ENCODE measurements at places on chromosomes 7 and 10.
A peak's percentile ranks its signal among the peaks of the same experiment; 100 is the strongest.

GRCh38 chr7:1617957-1618356 lies 48.1 kb upstream of the PSMG3 start:
- no peak for DNase-seq

GRCh38 chr10:63042256-63042655 lies 90.9 kb upstream of the NRBF2 start:
- no peak for DNase-seq

- no peak for DNase-seq
Measured at GRCh38 chr7:155840909-155841308, 28.6 kb upstream of the SHH start.

DNA sequence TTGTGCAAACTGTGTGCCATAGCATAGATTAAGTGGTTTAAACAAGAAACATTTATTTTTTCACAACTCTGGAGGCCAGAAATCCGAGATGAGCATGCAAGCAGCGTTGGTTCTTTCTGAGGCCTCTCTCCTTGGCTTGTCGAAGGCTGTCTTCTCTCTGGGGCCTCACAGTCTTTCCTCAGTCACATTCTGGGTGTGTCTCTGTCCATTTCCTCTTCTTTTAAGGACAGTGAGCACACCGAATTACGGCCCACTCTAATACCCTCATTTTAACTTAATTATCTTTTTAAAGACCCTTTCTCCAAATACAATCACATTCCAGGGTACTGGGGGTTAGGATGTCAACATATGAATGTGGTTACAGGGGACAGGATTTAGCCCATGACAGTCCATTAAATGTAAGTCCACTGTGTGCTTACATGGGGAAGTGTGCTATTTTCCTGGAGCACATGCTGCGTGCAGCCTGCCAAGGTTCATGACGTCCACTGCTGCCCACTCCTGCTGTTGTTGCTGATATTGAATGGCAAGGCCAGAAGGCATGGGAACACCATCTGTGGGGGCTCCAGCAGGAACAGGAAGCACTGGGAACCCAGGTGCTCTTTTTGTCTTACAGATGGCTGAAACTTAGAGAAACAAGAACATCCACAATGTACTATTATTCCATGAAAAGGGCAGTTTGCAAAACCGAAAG lies 365.5 kb downstream of the GALNT17 start:
- DNase-seq = no peak

- no peak for DNase-seq
Measured at GRCh38 chr10:48993627-48994026, 54.0 kb upstream of the LRRC18 start.

DNA sequence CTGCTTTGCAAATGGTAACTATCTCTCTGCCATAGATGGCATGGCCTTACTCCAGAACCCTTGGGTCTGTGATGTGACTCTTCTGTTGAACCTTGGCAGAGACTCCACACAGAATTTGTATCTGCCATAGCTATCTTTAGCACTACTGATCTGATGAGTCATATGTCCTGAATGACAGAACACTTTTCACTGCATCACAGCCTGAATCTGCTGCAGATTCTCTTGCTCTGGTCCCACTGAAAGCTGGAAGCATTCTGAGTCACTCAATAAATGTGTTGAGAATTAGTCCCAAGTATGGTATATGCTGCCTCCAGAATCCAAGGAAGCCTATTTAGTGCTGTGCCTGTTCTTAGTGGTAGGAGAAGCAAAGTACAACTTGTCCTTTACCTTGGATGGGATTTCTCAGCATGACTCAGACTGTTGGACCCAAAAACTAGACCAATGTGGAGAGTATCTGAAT lies 39.5 kb upstream of the ANKRD1 start:
- DNase-seq = no peak

DNA sequence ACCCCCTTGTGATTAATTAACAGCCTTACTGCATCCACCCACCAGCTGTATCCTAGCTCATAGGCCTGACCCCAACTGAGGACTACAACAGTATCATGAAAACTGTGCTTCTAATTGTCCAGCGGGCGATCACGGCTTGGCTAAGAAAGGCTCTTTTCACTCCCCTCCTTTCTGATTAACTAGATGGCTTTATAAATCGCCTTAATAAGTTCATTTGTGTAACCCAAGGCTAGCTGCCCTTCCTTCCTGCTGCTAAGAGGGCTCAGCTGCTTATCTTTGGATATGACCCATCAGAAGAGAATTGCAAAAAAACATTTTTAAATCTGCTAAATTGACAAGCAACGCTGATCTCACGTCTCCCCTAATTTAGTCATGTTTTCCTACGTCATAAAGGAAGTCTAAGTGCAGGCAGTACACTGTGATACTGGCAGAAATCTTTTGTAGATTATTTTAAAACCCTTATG lies 163.0 kb upstream of the LAMB4 start:
- peak; percentile 84 for DNase-seq

GRCh38 chr7:861222-861621 lies 15.1 kb upstream of the GET4 start:
- DNase-seq = no peak

DNA sequence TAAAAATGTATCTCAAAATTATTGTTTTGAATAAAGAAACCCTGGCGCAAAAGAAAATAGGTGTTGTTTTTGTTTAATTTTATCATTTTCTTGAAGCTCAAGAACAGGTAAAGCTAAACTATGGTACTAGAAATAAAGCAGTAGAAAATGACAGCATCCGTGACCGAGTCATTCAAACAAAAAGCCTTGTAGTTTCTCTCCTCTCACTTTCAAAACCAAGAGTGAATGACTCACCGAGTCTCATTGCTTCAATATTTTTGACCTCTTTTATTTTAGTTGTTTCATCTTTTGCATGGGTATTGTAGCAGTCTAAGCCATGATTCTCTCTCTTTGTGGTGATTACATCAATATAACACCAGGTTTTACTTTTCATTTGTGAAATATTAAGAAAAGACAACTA lies 396.5 kb downstream of the POM121L12 start:
- no peak for DNase-seq

- DNase-seq = peak; percentile 85
Measured at GRCh38 chr10:60957667-60958221, 13.8 kb upstream of the RHOBTB1 start.

- DNase-seq = no peak
Measured at GRCh38 chr7:121562259-121562658, 166.2 kb upstream of the FAM3C start.

- DNase-seq = no peak
Measured at GRCh38 chr7:144830811-144831210, 5.0 kb downstream of the TPK1 start.

DNA sequence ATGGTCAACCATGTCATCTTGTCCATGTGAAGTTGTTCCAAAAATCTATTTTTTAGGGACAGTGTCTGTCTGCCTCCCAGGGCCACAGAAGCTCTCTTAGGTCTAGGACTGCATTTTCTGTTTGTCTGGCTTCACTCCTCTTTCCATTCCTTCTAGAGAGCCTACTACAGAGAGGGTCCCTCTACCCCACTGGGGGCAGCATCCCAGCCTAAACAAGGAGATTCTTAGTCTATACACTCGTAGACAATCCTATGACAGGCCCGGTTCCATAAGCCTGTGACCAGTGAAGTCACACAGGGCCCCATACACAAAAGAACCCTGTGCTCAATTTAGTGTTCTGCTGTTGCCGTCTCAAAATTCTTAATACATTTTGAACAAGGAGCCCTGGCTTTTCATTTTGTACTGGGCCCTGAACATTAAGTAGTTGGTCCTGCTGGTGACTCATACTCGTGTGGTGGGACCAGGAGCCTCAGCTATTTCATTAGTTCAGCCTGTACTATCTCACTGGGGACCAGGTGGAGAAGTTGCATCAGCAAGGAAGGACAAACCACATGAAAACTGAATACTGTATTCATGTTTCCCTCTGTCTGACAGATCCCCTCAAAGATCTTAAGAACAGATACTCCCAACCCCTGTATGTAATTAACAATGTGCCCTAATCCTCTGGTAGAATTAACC lies 23.5 kb upstream of the FAM180A start:
- DNase-seq = peak; percentile 37

- DNase-seq = no peak
Measured at GRCh38 chr10:49500412-49500811, 38.5 kb downstream of the ERCC6 start.

DNA sequence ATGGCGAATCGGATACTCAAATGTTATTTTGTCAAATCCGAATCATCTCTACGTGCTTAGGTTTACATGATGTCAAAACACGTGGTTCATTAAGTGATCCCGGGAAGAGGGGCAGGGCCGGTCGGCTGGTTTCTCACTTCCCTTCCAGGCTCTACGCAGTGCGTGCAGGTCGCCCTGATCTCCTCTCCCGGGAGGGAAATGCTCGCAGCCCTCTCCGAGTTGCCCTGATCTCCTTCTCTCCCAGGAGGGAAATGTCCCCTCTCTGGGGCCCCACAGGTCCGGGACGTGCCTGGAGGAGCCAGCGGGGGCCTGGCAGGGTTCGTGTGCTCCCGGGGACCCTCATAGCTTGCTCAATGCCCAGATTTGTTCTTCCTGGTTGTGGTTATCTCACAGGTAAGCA lies 202.7 kb downstream of the DNAJB6 start:
- DNase-seq = no peak

GRCh38 chr10:51928162-51928561 lies 228.8 kb upstream of the CSTF2T start:
- no peak for DNase-seq

- DNase-seq = no peak
Measured at GRCh38 chr10:65723525-65723924, 1202.3 kb upstream of the LRRTM3 start.

DNA sequence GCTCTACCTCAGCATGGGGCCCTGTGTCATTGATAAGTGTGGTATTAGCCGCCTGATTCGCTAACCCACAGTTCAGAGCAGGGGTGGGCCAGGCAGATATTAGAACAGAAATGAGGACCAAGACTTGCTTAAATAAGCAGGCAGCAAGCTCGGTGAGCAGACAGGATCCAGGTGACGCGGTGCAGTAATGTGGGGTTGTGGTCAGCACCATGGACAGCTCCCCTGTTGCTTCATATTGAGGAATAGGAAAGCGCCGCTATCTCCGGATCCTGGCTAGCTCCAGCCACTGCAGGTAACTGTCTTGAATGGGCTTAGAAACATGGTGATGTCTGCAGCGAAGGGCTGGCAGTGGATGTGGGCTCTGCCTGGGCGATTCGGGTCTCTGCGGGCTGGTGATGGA lies 51.3 kb upstream of the GPR26 start:
- DNase-seq = peak; percentile 10

- DNase-seq = no peak
Measured at GRCh38 chr7:3069771-3070449, 26.2 kb upstream of the CARD11 start.

DNA sequence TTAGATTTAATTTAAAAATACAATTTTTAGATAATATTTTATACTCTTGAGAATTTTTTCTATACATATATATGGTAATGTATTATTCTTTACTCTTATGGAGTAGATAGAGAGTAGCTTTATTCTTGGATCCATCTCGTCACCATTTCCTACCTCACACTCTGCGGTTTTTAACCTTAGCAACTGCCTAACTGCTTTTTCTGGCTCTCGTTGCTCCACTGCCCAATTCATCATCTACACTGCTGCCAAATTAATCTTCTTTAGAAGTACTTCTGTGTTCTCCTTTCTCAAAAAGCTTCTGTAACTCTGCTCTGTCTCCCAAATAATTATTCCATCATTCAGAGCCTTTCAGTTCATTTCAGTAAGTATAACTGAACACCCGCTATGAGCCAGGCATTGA lies 35.3 kb downstream of the CAPZA2 start:
- DNase-seq = no peak

DNA sequence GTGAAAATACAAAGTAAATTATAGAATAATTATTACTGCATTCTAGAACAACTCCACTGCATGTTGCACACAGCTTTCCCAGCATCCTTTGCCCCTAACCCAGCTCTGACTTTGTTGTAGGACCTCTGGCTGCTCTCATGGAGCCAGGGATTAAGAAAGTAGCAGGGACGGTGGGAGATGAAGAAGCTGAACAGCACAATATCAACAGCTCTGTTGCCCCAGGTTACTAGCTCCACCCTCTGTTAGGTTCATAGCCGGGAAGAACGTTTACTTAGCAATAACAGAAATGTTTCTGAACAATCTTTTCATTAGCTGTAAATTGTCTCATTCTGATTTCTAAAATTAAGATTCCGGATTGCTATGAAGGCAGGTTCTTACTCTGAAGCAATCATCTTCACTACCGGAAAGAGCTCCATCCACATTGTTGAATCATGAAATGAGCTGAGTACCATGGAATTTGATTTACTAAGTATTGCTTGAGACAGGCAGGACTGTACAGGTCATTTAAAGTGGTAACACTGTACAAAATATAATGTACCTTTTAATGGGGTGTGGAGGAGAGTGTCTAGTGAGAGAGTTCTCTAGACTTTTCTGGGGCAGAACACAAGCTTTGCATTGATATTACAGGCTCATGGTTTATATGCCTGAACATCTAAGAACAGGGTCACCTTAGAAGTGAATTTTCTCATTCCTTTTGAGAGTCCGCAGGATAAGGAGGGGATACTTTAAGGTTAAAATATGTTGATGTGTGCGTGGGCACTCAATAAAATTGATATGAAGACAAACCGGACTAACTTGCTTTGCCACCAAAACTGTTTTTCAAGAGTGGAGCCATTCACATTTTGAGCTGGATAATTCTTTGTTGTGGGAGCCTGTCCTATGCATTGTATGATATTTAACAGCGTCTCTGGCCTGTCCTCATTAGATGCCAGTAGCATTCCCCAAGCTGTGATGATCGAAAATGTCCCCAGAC lies 20.8 kb upstream of the RAB18 start:
- DNase-seq = peak; percentile 32

- no peak for DNase-seq
Measured at GRCh38 chr7:142792593-142792992, 21.8 kb downstream of the PRSS2 start.

- DNase-seq = no peak
Measured at GRCh38 chr7:49119706-49120105, 195.4 kb downstream of the CDC14C start.

- no peak for DNase-seq
Measured at GRCh38 chr7:270351-270983, 19.5 kb upstream of the FOXL3 start.

DNA sequence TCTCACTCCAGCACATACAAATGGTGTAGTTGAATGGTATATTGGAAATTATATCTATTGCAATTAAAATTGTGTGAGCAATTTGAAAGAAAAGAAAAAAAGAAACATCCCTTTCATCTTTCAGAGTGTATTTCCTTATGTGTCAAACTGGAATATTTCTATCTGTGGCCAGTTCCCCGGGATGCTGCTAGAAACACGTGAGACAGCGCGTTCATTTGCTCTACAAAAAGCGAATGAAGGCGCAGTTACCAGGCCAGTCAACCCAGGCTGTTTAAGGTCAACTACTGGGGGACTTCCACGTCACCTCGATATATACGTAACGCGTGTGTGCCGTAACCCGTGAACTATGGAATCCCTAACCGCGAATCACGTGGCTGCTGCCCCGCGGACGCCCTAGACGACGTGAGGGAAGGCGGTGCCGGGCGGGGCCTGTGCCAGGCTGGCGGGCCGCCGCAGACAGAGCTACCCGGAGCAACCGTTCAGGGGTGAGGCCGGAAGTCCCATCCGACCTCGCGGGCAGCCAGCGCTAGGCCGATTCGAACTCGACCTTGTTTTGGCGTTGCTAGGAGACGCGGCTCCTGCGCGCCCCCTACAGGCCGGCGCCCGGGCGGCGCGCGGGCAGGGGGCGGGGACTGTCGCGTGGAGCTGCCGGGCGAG lies 1.1 kb upstream of the ARL4A start:
- peak; percentile 76 for DNase-seq
